ENCODE measurements at places on chromosomes 5 and 9.

DNA sequence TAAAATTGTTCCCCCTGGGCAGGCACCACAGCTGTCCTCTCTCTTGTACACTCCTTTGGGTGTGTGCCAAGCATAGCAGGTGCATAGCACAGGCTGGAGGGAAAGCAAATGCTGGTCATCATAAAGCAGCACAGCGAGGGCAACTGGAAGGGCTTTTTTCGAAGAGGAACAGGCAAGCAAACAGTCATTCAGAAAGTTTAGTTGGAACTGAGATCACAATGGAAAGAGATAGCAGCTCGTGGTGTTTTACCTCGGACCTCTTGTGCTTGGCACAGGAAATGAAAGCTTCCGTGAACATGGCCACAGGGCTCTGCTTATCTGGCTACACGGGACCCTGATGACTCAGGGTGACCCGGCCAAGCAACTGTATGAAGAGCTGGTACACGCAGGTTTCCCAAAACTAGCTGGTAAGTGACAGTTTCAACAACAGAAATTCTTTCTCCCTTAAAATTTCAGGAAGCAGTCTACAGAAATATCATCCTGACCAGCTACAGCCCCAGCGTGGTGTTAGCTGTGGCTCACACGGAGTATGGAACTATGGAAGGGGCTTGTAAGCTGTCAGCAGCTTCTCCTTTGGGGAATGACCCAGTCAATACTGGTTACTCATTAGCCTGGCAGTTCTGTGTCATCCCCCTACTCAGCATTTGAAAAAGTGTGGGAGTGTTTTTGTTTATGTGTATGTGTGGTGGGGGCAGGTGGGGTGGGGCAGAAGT lies 48.1 kb downstream of the POC5 start:
- peak; percentile 80 for DNase-seq

DNA sequence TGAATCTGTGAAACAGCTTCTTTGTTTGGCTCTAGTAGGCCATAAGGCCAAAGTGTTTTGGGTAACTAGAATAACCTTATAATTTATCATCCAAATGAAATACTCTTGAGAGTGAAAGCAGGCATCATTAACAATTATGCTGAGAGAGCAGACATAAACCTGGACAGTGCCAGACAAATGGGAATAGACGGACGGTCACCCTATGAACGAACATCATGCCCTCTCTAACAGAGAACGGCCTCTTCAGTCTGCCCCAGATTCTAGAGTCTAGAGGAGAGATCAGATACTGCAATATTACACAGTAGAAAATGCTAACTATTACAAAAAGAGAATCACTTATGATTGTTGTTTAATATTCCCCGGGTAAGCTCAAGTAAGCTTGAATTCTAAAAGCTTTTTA lies 68.5 kb downstream of the APBA1 start:
- no peak for DNase-seq

- no peak for DNase-seq
These were observed 5.2 kb upstream of the SLC22A5 start for GRCh38 chr5:132364319-132364718.

- DNase-seq: no peak
These were observed 181.9 kb downstream of the ZNF462 start for GRCh38 chr9:107044872-107045271.

DNA sequence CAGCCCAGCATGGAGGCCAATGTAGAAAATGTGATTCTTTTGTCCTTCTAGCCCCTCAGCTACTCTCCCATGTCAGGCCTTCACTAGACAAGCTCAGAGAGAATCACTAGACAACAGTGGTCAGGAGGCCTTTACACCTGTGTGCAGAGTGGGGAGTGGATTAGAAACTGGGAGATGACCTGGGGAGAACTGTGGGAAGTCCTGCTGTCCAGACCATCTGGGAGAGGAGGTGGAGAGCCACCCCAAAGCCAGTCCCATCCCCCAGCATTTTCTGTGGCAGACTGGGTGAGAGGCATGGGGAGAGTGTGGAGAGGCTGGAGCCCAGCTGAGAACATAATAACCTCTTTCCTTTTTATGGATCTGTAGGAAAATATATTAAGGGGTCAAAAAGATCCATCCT lies 452.0 kb upstream of the DMAC1 start:
- no peak for DNase-seq

GRCh38 chr5:1515921-1516571 lies 7.7 kb downstream of the LPCAT1 start:
- DNase-seq: no peak

- no peak for DNase-seq
These were observed 53.7 kb downstream of the PLAC8L1 start for GRCh38 chr5:146051678-146052077.

DNA sequence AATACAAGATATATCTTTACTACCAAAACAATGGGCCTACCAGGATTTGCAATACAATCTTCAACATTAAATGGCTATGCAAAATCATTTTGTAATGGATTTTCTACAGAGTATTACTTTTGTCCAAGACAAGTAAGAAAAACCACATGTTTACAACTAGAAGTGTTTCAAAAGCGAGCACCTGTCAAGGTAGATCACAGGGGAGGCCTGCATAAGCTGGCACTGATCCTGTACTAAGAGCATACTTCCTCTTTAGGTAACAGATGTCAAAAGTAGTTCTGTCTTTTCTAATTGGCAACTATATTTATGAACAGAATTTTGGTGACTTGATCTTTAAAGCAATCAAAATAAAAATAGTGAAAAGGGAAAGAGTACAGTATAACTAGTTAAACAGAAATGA lies 249.0 kb downstream of the MLLT3 start:
- no peak for DNase-seq

DNA sequence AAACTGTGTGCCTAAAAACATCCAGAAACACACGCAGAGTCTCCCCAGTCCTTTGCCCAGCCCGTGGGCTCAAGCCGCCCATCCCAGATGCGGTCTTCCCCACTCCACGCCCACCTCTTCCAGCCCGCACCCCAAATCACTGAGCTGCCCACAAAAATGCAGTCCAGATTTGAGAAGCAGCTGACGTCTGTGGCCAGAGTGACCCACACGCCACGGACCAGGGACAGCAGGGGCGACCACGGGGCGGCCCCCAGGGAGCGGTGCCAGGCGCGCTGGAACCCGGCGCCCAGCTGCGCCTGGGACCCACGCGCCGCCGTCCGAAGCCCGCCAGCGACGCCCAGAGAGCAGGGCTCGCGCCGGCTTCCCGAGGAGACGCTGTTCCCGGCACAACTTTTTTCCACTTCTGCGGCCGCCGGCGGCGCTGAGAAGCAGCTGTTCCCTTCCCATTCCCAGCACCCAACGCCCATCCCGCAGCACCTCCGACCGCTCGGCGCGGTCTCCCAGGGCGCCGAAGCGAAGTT lies 674 bp downstream of the LHFPL2 start:
- DNase-seq: peak; percentile 55

DNA sequence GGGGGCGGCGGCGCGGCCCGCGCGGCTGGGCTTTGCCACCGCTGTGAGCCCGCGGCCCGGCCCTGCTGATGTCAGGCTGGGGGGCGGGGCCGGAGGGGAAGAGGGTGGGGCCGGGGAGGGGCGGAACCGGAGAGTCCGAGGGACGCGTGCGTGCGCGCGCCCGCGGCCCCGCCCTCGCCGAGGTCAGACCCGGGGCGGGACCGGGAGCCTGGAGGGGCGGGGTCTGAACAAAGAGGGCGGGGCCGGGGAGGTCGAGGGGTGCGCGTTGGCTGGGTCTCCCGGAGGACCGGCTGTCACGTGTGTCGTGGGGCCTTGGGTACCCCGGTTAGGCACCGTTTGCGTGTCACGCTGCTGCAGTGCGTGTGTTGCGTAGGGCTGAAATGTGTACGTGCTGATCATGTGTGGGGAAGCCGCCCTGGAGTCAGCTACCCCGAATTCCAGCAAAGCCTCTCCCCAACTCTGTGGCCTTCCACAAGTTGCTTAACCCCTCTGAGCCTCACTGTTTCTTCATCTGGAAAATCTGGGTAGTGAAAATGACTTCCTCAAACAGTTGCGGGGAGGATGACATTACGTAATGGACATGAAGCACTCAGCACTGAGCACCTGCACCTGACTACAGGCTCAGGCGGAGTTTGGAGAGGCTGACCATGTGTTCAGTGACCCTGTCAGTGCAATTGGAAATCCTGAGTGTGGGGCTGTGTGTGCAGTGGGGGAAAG lies at the start of gene RALGDS:
Gene RALGDS (minus strand): TSS at position 43 of the 717 bp plus-strand sequence. CDS start 86 bp downstream, outside the sequence.
- peak; percentile 91 for DNase-seq

DNA sequence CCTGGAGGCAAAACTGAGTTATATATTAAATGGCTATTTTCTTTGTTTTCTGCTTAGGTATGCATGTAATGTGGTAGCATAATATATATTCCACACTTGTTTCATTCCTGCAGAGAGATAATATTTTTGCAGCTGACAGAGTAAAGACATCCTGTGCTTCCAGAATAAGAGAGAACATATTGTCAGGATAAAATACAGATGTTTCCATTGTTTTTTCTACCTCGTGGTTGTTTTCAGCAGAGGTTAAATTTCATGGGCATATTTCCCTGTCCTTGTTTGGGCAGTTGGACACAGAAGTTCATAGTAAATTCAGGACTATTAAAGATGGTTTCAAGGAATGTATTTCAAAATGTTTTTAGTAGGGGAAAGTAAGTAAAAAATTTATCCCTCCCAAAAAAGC lies 47.6 kb upstream of the MEGF10 start:
- no peak for DNase-seq

GRCh38 chr5:105617436-105618215 lies 2053.1 kb downstream of the EFNA5 start:
- no peak for DNase-seq

- DNase-seq: peak; percentile 35
These were observed 16.3 kb upstream of the NPR2 start for GRCh38 chr9:35774907-35775635.

Measured in NCI-H345 (cell line).